ENCODE measurements at places on chromosomes 11 and 22.
A peak's percentile ranks its signal among the peaks of the same experiment; 100 is the strongest.

GRCh38 chr11:12569499-12570425 lies 104.5 kb upstream of the TEAD1 start:
- no peak overlapping the region for H3K4me3 ChIP-seq
- no peak overlapping the region for H3K27ac ChIP-seq
- no peaks in the 10 kb centered on the region for H3K4me1 ChIP-seq
- no peaks in the 10 kb centered on the region for H3K36me3 ChIP-seq
- peaks cover 56% of the 10 kb centered on the region for H3K27me3 ChIP-seq

- DNase-seq, result no peak
- peak overlapping the region; percentile 65 for H3K4me3 ChIP-seq
- peaks cover 13% of the 10 kb centered on the region for H3K4me1 ChIP-seq
- H3K36me3 ChIP-seq, result peaks cover 4% of the 10 kb centered on the region
- H3K27me3 ChIP-seq, result peaks cover 7% of the 10 kb centered on the region
Measured at GRCh38 chr22:35380013-35380412, 883 bp upstream of the HMOX1 start.

- H3K4me1 ChIP-seq, result peaks cover 23% of the 10 kb centered on the region
- no peak overlapping the region for H3K4me3 ChIP-seq
- DNase-seq, result no peak
- H3K36me3 ChIP-seq, result peaks cover 3% of the 10 kb centered on the region
- H3K27ac ChIP-seq, result no peak overlapping the region
Measured at GRCh38 chr22:45648301-45649117, 23.1 kb upstream of the ATXN10 start.

GRCh38 chr22:38144025-38144405 lies 33.5 kb upstream of the BAIAP2L2 start:
- peak overlapping the region; percentile 65 for H3K4me3 ChIP-seq
- H3K4me1 ChIP-seq, result peaks cover 8% of the 10 kb centered on the region
- H3K27me3 ChIP-seq, result no peaks in the 10 kb centered on the region

GRCh38 chr11:114285599-114285998 lies 10.6 kb upstream of the NNMT start:
- H3K27me3 ChIP-seq, result peaks cover 10% of the 10 kb centered on the region
- DNase-seq, result no peak
- no peak overlapping the region for H3K27ac ChIP-seq
- H3K4me3 ChIP-seq, result no peak overlapping the region
- H3K36me3 ChIP-seq, result no peaks in the 10 kb centered on the region

- H3K36me3 ChIP-seq, result peaks cover 53% of the 10 kb centered on the region
- no peak for DNase-seq
- no peak overlapping the region for H3K4me3 ChIP-seq
- H3K27me3 ChIP-seq, result no peaks in the 10 kb centered on the region
- H3K27ac ChIP-seq, result no peak overlapping the region
Measured at GRCh38 chr22:21701384-21701971, 34.1 kb downstream of the YPEL1 start.

- H3K36me3 ChIP-seq, result peaks cover 25% of the 10 kb centered on the region
- no peak overlapping the region for H3K4me3 ChIP-seq
- H3K27me3 ChIP-seq, result no peaks in the 10 kb centered on the region
- no peaks in the 10 kb centered on the region for H3K4me1 ChIP-seq
- DNase-seq, result no peak
Measured at GRCh38 chr11:107508201-107508857, 50.7 kb upstream of the CWF19L2 start.

GRCh38 chr11:78497293-78497692 lies 77.4 kb downstream of the NARS2 start:
- no peak overlapping the region for H3K27ac ChIP-seq
- H3K27me3 ChIP-seq, result no peaks in the 10 kb centered on the region
- no peaks in the 10 kb centered on the region for H3K4me1 ChIP-seq
- no peaks in the 10 kb centered on the region for H3K36me3 ChIP-seq
- no peak overlapping the region for H3K4me3 ChIP-seq

- H3K36me3 ChIP-seq, result no peaks in the 10 kb centered on the region
- no peak overlapping the region for H3K4me3 ChIP-seq
- H3K4me1 ChIP-seq, result no peaks in the 10 kb centered on the region
- no peak overlapping the region for H3K27ac ChIP-seq
- H3K27me3 ChIP-seq, result no peaks in the 10 kb centered on the region
Measured at GRCh38 chr11:15720460-15720859, 605.7 kb downstream of the INSC start.

DNA sequence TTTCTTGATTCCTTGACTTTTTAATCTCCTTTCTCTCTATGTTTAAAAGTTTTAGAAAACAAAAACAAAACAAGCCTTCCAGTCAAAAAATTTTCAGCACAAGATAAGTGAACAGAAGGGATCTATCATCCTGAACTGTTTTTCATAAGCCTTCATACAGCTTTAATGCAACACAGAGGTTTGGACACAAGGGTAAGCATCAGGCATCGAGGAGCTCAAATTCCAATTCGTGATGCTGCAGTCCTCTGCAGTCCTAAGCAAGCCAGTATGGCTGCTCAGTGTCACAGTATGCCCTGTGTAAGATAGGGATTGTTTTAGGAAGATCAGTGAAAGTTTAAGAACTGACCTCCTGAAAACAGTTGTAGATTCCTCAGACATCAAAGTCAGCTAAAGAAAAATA lies 740.9 kb downstream of the NTM start:
- no peaks in the 10 kb centered on the region for H3K4me1 ChIP-seq
- no peak overlapping the region for H3K4me3 ChIP-seq
- no peak for DNase-seq
- H3K27ac ChIP-seq, result no peak overlapping the region

DNA sequence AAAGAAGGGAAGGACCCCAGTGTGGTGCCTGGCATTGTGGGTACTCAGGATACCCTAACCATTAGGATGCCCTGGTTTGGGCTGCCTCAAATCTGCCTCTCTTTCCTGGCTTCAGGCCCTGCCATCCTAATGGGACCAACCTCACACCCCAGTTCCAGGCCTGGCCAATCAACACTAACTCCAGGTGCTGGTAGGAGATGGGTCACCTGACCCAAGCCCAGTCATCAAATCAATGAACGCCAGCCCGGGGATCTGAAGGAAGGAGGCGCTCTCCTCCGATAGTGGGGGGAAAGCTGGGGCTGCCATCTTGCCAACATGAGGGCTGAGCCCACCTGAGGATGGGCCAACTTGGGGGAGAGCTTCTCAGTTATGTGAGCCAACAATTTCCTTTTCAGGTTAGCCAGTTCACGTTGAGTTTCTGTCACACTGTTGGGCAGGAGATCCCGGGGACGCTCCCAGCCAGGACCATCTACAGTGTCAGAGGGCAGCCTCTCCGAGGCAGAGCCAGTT lies 12.7 kb downstream of the MFNG start:
- H3K27ac ChIP-seq, result no peak overlapping the region

DNA sequence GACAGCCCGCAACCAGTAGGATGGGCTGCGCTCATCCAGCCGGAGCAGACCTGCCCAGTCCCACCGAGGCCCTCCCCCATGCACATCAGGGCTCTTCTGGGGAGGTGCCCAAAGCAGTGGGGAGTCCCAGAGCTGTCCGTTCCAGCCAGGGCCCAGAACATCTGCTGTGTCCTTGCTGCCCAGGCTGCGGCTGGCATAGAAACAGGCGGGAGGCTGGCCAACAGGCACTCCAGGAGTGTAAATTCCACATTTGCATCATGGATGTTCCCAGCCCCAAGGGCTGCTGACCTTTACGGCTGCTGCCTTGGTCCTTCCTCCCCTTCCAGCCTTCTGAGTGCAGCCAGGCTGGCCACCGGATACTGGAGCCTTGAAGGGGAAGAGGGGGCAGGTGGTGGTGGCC lies 30.0 kb upstream of the SYT7 start:
- no peak for DNase-seq
- peaks cover 5% of the 10 kb centered on the region for H3K4me1 ChIP-seq
- H3K4me3 ChIP-seq, result no peak overlapping the region
- peaks cover 76% of the 10 kb centered on the region for H3K27me3 ChIP-seq
- H3K36me3 ChIP-seq, result peaks cover 3% of the 10 kb centered on the region

GRCh38 chr11:115677190-115677589 lies 173.0 kb upstream of the CADM1 start:
- H3K27me3 ChIP-seq, result peaks cover 14% of the 10 kb centered on the region
- peaks cover 3% of the 10 kb centered on the region for H3K36me3 ChIP-seq
- no peaks in the 10 kb centered on the region for H3K4me1 ChIP-seq
- H3K27ac ChIP-seq, result no peak overlapping the region
- no peak for DNase-seq

DNA sequence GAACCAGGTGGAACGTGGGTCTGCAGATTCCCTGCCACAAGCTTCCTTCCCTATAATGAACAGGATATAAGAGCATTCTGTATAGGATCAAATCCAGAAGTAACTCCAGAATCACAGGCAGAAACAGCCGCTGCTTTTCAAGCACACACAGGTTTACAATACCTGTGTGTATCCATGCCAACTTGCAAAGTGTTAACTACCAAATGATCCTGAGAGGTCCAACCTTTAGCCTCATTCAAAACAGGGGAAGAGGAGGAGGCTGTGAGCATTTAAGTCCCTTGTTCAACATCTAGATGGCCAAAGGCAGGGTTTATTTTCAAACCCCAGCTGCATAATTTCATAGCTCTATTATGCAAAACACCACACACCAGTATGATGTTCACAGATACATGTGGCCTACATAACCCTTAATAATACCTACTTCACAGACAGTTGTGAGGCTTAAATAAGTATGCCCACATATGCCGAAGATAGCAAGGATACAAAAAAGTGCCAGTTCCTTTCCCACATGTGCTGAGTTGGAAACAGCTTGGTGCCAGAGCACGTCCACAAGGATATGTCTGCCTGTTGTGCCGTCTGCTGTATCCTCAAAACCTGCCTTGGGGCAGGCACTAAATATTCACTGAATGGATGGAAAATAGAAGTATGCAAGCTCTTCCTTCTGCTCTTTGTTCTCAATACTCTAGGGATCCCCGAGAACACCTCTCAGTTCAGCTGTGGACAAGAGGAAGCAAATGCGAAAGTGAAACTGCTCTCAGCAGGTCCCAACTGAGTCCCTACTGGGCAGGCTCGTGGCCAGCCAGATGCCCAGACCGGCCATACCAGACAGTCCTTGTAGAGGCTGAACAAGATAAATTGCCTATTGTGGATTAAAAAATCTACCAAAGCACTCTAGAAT lies 66.8 kb downstream of the LARGE1 start:
- no peaks in the 10 kb centered on the region for H3K27me3 ChIP-seq
- DNase-seq, result peak; percentile 1
- peak overlapping the region; percentile 96 for H3K27ac ChIP-seq
- H3K36me3 ChIP-seq, result no peaks in the 10 kb centered on the region

DNA sequence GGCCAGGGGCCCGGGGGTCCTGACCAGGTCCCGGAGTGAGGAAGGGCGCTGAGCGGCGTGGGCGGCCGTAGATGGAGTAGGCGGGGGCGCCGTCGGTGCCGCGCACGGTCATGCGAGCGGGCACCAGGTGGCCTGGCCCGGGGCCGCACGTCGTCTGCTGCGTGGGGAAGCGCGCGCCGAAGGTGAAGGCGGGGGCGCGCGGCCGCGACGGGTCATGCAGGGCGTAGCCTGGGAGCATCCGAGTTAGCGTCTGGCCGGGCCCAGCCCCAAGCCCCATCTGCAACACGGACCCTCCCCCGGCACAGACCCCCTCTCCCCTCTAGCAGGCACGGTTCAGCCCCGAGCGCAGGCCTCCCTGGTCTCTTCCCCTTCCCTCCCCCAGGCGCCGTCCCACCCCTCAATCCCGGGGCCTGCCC lies 1.7 kb upstream of the TYMP start:
- H3K4me3 ChIP-seq, result peak overlapping the region; percentile 96
- DNase-seq, result peak; percentile 65
- H3K27me3 ChIP-seq, result no peaks in the 10 kb centered on the region
- peak overlapping the region; percentile 99 for H3K27ac ChIP-seq
- H3K36me3 ChIP-seq, result peaks cover 25% of the 10 kb centered on the region

DNA sequence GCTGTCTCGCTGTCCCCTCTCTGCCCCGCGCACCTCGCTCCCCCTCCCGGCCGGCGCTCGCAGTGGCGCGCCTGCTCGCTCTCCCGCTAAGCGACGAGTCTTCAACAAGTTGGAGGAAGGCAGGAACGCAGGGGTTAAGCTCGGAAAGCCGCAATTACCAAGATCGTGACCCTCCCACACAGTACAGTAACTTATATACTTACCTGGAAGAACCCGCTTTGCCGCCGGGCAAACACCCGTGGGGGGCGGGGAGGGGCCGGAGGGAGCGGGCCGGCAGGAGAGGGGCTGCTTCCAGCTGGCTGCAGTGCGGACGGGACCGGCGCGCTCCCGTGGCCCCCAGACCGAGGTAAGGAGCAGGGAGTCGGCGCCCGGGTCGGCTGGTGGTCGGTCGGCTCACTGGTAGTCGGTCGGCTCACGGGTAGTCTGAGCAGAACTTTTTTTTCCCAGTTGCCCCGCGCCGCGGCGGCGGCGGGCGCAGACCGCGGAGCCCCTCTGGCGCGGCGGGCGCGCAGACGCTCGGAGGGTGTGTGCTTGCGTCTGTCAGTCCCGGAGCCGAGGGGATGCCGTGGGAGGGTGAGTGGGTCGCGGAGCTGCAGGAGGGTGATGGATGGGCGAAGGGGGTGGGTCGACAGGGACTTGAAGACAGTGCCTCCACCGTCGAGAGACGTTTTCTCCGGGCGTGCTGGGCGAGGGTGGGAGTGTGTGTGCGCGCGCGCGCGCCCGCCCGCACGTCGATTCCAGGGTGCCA lies 101.2 kb upstream of the HSD17B12 start:
- H3K36me3 ChIP-seq, result no peaks in the 10 kb centered on the region
- peak overlapping the region; percentile 83 for H3K4me3 ChIP-seq
- DNase-seq, result no peak
- no peak overlapping the region for H3K27ac ChIP-seq
- peaks cover 85% of the 10 kb centered on the region for H3K27me3 ChIP-seq

DNA sequence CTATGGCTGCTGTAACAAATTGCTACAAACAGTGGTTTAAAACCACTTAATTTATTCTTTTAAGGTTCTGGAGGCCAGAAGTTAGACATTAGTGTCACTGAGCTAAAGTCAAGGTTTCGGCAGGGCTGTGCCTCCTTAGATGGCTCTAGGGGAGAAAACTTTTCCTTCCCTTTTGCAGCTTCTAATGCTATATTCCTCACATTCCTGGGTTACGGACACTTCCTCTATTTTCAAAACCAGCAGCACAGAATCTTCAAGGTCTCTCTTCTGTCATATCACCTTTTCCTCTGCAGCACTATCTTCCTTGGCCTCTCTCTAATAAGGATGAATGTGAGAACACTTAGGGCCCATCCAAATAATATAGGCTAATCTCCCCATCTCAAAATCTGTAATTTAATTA lies 87.0 kb downstream of the C11orf87 start:
- no peaks in the 10 kb centered on the region for H3K36me3 ChIP-seq
- no peak overlapping the region for H3K27ac ChIP-seq
- DNase-seq, result no peak
